ENCODE measurements at places on chromosomes 7 and 10.

DNA sequence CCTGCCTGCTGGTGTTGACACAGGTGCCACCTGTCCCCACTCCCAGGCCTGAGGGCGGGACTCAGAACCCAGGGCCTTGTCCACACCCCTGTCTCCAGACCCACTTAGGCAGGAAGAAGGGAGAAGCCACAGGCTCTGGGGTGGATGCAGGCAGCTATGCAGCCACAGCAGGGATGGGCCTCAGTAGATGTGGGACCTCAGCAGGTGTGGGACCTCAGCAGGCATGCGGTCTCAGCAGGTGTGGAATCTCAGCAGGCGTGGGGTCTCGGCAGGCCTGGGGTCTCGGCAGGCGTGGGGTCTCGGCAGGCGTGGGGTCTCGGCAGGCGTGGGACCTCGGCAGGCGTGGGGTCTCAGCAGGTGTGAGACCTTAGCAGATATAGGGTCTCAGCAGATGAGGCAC is 118.0 kb upstream of the PITRM1 start:
- DNase-seq, result no peak

DNA sequence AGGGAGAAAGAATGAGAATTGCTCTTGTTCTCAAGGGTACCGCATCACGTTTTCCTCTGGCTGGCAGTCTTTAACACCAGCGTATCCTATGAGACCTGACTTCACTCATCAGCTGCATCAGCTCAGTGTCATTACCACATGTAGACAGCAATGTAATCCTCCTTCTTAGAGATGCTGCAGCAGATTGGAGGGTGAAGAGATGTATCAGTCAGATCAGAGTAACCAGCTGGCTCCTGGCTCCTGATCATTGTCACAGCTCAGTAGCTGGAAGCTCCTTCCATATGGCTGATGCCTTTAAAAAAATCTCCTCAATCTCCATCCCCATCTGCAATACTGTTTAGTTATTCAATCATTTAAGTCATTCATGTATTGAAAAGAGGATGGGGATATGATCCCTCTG is 39.7 kb upstream of the EPHB6 start:
- DNase-seq, result no peak

DNA sequence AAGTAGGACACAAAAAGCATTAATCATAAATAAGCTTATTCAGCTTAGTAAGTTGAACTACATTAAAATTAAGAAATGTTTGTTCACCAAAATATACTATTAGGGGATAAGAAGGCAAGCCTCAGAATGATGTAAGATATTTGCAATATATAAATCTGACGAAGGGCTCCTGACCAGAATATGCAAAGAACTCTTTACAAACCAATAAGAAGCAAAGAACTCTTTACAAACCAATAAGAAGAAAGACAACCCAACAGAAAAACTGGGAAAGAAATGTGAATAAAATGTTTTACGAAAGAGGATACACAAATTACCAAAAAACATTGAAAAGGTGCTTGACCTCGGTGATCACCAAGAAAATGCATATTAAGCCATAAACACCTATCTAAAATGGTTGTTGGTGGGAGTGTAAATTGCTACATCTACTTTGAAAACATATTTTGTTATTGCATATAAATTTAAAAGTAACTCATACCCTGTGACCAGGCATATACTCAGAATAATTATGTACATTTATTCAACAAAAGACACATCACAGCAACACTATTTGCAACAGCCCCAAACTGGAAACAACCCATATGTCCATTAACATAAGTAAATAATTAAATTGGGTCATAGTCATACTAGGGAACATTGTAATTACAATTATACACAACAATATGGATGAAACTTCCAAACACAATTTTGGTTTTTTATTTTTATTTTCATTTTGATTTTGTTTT is 83.3 kb upstream of the CTBP2 start:
- no peak for DNase-seq

DNA sequence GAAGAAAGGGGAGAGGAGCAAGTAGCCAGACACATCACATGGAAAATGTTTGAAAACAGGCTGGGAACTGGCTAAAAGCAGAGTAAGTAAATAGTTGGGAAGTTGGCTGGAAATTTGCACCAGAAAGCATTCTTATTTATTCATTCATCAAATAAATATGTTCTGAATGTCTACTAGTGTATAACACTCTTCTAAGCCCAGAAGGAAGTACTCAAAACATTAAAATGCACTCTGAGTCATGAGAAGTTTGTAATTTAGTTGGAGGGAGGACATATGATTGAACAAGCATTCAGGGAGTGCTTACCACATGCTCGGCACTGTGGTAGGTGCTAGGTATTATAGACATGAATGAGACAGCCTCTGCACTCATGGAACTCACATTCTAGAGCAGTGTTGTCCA is 37.0 kb upstream of the CNNM1 start:
- DNase-seq, result peak; percentile 90

DNA sequence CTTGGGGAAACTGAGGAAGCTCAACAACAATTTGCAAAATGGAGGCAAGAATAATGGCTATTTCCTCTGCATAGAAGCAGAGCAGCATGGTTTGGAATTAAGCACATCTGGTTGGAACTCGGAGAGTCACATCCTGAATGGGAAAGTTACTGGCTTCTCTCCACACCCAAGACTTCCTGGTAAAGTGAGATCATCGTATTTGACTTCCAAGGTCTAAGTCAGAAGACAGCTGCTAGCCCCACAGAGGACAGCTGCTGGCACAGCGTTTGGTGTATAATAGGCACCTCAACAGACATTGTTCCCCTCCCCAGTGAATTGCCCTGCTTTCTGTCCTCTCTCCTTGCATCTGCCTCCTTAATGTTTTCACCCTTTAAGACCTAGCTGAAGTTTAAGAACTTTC is 37.0 kb upstream of the NRF1 start:
- DNase-seq, result peak; percentile 96

- DNase-seq, result no peak
These were observed 5.7 kb downstream of the GLRX3 start for GRCh38 chr10:130141878-130142277.

DNA sequence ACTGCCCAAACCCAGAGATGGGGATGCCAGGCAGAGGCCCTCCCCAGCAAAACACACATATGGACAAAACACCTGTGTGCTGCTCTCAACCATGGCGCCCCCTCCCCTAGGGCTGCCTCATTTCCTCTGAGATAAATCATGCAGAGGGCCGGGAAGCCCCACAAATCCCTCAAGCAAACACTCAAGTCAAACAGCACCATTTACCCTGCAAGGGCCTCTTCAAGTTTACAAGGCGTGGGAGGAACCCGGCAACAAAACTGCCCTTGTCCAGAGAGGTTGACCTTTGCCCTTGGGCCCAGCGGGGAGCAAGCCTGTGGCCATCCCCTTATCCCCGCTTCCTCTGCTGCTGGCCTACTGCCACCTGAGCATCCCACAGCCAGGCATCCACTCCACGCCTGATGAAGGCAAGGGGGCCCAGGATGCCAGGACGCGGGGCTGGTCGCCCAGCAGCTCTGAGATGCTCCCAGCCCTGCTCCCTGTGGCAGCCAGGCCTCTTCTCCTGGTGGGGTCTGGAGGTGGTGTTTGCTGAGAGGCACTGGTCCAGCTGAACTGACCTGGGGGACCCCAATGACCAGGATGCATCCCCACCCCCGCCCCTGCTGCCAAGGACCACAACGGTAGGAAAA is 77.4 kb downstream of the DLG5 start:
- DNase-seq, result no peak
